ENCODE measurements at places on chromosomes 2 and 18. TPM values are rescaled to one million over a fixed set of nuclear protein-coding genes. Genes with fewer than 3 reads are reported as not detected.

- H3K36me3 ChIP-seq: no peaks in the 10 kb centered on the region
- H3K4me3 ChIP-seq: no peak overlapping the region
Observed at GRCh38 chr2:25044011-25044410, 2.1 kb downstream of the EFR3B start.

- DNase-seq: no peak
- H3K36me3 ChIP-seq: no peaks in the 10 kb centered on the region
- H3K4me3 ChIP-seq: no peak overlapping the region
- H3K27me3 ChIP-seq: no peaks in the 10 kb centered on the region
- H3K27ac ChIP-seq: no peak overlapping the region
Observed at GRCh38 chr2:29599946-29600345, 321.4 kb downstream of the ALK start.

- no peaks in the 10 kb centered on the region for H3K4me1 ChIP-seq
- H3K27me3 ChIP-seq: no peaks in the 10 kb centered on the region
- H3K4me3 ChIP-seq: peak overlapping the region; percentile 97
- no peak for DNase-seq
- H3K27ac ChIP-seq: no peak overlapping the region
Observed at GRCh38 chr18:79070486-79070885, 1.3 kb downstream of the ATP9B start.

The SPAST gene
- 5.8 TPM for polyA plus RNA-seq

The ARMC9 gene
- 10.6 TPM for polyA plus RNA-seq
